ENCODE measurements at places on chromosomes 11 and 22. TPM values are rescaled to one million over a fixed set of nuclear protein-coding genes. Genes with fewer than 3 reads are reported as not detected.

OR52A1 gene
- not detected for total RNA-seq

SCGB2A2 gene
- total RNA-seq: not detected

DNA sequence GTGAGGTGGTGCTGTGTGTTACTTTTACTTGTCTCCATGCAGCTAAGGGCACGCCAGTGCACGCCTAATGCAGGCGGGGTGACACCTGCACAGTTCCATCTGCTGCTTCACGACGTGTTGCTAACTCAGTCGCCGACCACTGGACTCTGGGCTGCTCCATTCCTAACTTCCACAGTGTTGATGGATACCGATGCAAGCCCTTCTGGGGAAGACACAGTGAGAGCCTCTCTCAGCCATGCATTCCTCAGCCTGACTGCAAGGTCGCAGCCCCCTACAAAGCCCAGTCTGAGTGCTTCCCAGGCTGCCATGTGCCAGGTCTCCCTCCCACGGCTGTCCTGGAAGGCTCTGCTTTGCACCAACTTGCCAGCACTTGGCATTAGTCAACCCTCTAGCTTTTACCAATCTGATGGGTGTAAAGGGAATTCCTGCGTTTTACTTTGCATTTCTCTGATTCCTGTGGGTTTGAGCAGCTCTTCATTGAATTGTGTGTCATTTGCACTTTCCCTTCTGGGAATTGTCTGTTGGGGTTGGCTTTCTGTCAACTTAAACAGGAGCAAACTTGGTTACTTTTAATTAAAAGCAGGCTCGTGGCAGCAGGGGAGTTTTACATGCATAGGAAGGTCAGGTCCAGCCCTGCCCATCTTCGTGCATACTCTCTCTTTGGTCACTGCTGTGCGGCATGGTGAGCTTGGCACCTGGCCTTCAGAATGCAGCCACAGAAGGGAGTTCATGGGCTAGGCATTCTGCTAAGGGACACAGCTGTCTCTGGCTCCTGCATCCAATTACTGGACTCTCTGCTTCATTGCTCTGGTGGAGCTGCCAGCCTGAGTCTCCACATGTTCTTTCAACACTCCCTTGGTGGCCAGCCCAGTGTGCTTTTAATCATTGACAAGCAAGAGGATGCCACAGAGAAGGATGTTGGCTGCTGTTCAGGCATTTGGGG lies 34.6 kb upstream of the SHANK2 start:
- no peaks in the 10 kb centered on the region for H3K36me3 ChIP-seq
- no peaks in the 10 kb centered on the region for H3K27me3 ChIP-seq

WBP2NL gene
- total RNA-seq: 0.43 TPM

- H3K4me3 ChIP-seq: no peak overlapping the region
- DNase-seq: no peak
- no peaks in the 10 kb centered on the region for H3K27me3 ChIP-seq
- peaks cover 10% of the 10 kb centered on the region for H3K36me3 ChIP-seq
- no peaks in the 10 kb centered on the region for H3K4me1 ChIP-seq
Measured at GRCh38 chr11:77873345-77873744, 52.4 kb downstream of the AAMDC start.

DNA sequence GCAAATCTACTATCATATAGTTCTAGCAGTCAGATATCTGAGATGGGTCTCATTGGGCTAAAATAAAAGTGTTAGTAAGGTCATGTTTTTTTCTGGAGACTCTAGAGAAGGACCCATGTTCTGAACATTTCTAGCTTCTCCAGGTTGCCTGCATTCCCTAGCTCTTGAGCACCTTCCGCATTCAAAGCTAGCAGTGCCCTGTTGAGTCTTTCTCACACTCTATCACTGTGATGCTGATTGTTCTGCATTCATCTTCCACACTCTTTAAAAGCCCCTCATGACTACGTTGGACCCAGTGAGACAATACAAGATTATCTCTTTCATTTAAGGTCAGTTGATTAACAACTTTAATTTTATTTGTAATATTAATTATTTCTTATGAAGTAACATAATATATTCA lies 433.3 kb upstream of the CHORDC1 start:
- no peak overlapping the region for H3K27ac ChIP-seq
- H3K4me1 ChIP-seq: no peaks in the 10 kb centered on the region
- no peak for DNase-seq
- no peak overlapping the region for H3K4me3 ChIP-seq
- no peaks in the 10 kb centered on the region for H3K27me3 ChIP-seq
- H3K36me3 ChIP-seq: no peaks in the 10 kb centered on the region

- H3K36me3 ChIP-seq: no peaks in the 10 kb centered on the region
- no peak for DNase-seq
Measured at GRCh38 chr22:32987081-32987631, 71.0 kb downstream of the SYN3 start.

- H3K27ac ChIP-seq: no peak overlapping the region
- H3K4me1 ChIP-seq: peaks cover 54% of the 10 kb centered on the region
- no peak for DNase-seq
- no peak overlapping the region for H3K4me3 ChIP-seq
- no peaks in the 10 kb centered on the region for H3K27me3 ChIP-seq
Measured at GRCh38 chr11:58609723-58610122, 12.7 kb upstream of the CNTF start.

GRCh38 chr11:35290876-35291275 lies 128.5 kb downstream of the SLC1A2 start:
- H3K27ac ChIP-seq: no peak overlapping the region
- no peak for DNase-seq
- no peaks in the 10 kb centered on the region for H3K27me3 ChIP-seq
- H3K4me3 ChIP-seq: no peak overlapping the region

GRCh38 chr11:36057379-36058042 lies 113.6 kb downstream of the LDLRAD3 start:
- no peak overlapping the region for H3K27ac ChIP-seq
- H3K27me3 ChIP-seq: no peaks in the 10 kb centered on the region
- H3K4me1 ChIP-seq: no peaks in the 10 kb centered on the region
- no peak for DNase-seq

DNA sequence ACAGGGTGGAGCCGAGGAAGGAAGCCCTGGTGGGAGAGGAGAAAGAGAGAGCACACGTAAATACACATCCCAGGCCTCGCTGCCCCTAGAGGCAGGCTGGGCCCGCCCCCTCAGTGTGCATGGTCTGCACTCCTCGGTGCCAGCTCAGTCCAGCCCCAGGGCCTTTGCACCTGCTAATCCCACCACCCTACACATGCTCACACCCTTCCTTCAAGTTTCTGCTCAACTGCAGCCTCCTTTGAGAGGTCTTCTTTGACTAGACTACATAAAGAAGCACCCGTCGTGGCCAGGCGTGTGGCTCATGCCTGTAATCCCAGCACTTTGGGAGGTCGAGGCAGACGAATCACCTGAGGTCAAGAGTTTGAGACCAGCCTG lies 5.5 kb downstream of the IL2RB start:
- H3K36me3 ChIP-seq: peaks cover 88% of the 10 kb centered on the region
- DNase-seq: no peak
- no peak overlapping the region for H3K4me3 ChIP-seq

MOGAT2 gene
- not detected for total RNA-seq

GRCh38 chr22:24699876-24700275 lies 74.6 kb downstream of the PIWIL3 start:
- no peaks in the 10 kb centered on the region for H3K4me1 ChIP-seq
- DNase-seq: no peak
- no peak overlapping the region for H3K27ac ChIP-seq

GRCh38 chr11:19670030-19670791 lies 42.4 kb upstream of the NAV2 start:
- H3K36me3 ChIP-seq: no peaks in the 10 kb centered on the region
- H3K27me3 ChIP-seq: peaks cover 2% of the 10 kb centered on the region
- H3K4me3 ChIP-seq: no peak overlapping the region
- DNase-seq: no peak
- no peak overlapping the region for H3K27ac ChIP-seq
- H3K4me1 ChIP-seq: no peaks in the 10 kb centered on the region

ARHGAP8 gene
- total RNA-seq: 3.2 TPM
